ENCODE measurements at places on chromosomes 4 and X.

GRCh38 chr4:3305610-3306371 is 13.0 kb downstream of the RGS12 start:
- DNase-seq: no peak

GRCh38 chr4:158777423-158778155 is 8.8 kb downstream of the FNIP2 start:
- no peak for DNase-seq

- no peak for DNase-seq
These were observed 924.0 kb upstream of the INTU start for GRCh38 chr4:126708716-126709115.

GRCh38 chr4:76830964-76831703 is 66.8 kb downstream of the SOWAHB start:
- DNase-seq: peak; percentile 74

GRCh38 chr4:53863158-53863557 is 201.2 kb downstream of the CHIC2 start:
- DNase-seq: no peak

DNA sequence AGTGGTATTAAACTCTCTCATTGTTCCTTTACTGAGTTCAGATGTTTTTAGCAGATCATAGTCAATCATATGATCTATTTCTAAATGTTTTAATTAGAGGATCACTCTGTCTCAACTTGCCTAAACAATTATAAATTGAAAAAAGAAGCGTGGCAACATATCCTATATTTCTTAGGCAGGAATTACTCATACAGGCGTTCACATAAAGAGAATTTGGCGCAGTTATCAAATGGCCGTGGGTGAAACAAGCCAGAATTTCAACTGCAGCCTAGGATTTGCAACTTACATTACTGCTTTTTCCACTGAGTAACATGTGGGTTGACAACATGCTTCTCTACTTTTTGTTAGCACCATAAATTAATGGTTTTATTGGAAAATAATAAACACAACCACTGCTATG is 141.3 kb downstream of the CPE start:
- DNase-seq: no peak

GRCh38 chrX:40092808-40093435 is 4.8 kb downstream of the BCOR start:
- no peak for DNase-seq

GRCh38 chr4:173525118-173526011 is 4.7 kb downstream of the HAND2 start:
- no peak for DNase-seq

DNA sequence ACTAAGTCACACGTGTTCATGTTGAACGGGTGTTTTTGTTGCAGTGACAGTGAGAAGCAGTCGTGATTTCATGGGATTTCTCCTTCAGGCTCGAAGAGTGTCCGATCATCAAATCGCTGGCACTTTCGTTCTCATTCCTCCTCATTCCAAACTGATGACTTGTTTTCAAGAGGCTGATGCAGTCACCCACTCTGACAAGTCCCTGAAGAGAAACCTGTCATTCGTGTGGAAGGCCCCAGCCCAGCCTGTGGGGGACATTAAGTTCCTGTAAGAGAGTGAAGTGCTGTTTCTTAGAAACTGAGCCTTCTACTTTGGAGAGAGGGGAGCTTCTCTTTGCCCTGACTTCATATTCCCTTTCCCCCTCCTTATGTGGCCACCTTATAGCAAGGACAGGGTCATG is 8.0 kb downstream of the REELD1 start:
- no peak for DNase-seq

GRCh38 chr4:29540439-29541102 is 1179.6 kb upstream of the PCDH7 start:
- DNase-seq: no peak

DNA sequence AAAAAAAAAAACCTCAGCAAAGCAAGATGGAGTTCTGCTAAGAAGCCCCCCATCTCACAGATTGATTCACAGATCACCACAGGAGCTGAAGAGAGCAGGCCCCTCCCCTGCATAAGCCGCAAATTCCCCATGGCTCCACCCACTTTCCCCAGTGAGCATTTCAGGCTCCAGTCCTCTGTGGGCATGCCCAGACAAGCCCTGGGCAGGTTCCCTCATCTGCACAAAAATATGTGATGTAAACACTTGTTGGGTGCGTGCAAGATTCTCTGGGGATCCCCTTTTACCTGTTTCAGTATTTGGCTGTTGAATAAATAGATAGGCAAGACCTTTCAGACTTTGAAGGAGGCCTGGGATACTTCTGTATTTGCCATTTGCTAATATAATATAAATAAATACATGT is 514.3 kb downstream of the PCDH7 start:
- DNase-seq: no peak

GRCh38 chrX:41542135-41542534 is 95.0 kb downstream of the NYX start:
- DNase-seq: no peak

GRCh38 chr4:8073206-8073863 is 85.3 kb downstream of the ABLIM2 start:
- DNase-seq: no peak

- DNase-seq: no peak
These were observed 6.6 kb downstream of the EVC start for GRCh38 chr4:5717449-5718158.

DNA sequence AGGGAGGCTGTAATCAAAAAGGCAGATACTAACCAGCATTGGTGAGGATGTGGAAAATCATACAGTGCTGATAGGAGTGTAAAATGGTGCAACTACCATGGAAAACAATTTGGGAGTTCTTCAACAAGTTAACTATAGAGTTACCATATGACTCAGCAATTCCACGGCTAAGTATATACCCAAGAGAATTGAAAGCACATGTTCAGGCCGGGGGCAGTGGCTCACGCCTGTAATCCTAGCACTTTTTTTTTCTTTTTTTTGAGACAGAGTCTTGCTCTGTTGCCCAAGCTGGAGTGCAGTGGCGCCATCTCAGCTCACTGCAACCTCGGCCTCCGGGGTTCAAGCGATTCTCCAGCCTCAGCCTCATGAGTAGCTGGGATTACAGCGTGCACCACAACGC is 15.0 kb upstream of the CD99L2 start:
- no peak for DNase-seq

- DNase-seq: no peak
These were observed 7.6 kb upstream of the OPHN1 start for GRCh38 chrX:68440940-68441339.

- DNase-seq: no peak
These were observed 44.9 kb downstream of the PCDH7 start for GRCh38 chr4:30765022-30765421.

DNA sequence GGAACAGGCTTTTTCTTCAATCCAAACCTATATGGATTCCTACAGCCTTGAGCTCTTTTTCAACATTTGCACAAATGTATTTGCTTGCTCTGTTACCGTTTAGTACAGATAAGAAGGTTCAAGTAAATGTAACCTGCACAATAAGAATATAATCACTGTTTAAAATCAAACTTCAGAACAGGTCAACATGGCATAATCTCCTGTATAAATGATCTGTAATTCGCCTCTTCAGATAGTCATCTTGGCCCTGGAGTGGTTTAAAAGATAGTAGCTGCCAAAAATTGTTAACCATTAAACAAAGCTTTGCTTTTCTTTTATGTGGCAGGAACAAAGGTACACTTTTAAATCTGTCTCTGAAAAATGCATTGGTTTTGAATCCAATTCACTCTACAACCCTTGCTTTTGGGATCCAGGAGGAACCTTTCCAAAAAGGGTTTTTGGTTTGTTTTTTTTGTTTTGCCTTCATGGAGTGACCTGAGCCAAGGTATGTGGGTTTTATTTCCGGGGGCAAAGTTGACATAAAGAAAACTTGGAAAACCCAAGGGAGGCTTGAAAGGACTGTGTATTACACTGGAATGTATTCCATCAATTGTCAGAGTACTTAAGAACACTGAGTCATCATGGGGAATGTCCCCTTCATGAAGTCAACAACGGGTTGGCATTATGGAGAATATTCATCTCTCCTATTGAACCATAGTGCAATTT is 210.4 kb upstream of the HCCS start:
- DNase-seq: no peak

GRCh38 chrX:154815274-154815818 is 10.1 kb upstream of the MPP1 start:
- no peak for DNase-seq

GRCh38 chrX:80556148-80556547 is 135.9 kb downstream of the TENT5D start:
- DNase-seq: no peak

DNA sequence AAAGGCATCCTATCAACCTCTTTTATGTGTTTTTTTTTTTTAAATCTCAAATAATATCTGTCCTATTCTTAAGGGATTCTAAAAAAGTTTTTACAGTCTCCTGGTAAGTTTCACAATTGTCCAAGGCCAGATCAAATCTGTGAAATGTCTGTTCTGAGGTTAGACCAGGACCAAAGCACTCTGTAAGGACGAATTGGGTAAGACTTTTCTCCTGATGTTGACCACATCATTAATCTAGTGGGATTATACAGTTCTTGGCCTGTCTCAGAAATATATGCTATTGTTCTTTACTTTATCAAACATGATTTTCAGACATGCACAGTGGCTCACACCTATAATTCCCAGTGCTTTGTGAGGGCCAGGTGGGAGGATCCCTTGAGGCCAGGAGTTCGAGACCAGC is 45.8 kb upstream of the TMEM131L start:
- no peak for DNase-seq

DNA sequence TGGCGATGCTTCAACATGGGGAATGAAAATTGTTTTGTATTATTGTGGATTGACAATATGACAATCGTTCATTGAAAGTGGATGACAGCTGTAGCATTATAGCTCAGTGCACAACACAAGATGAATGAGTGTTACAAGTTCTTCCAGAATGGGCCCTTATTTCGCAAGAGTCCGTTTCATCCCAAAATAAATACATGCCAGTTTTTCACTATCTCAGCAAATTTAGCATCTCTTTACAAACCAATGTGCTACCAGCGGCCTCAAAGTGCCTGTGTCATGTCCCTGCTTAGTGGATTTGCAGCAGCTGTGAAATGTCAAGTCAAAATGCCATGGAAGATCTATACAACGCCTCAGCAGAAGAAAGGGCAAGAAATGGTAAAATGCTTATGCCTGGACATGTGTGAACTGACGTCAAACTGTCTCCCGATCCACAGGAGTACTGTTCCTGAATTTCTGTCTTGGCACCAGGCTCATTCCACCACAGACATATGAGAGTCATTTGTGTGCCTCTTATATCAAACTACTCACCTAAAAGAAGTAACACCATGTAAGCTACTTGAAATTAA is 109.6 kb downstream of the MAML3 start:
- DNase-seq: no peak

DNA sequence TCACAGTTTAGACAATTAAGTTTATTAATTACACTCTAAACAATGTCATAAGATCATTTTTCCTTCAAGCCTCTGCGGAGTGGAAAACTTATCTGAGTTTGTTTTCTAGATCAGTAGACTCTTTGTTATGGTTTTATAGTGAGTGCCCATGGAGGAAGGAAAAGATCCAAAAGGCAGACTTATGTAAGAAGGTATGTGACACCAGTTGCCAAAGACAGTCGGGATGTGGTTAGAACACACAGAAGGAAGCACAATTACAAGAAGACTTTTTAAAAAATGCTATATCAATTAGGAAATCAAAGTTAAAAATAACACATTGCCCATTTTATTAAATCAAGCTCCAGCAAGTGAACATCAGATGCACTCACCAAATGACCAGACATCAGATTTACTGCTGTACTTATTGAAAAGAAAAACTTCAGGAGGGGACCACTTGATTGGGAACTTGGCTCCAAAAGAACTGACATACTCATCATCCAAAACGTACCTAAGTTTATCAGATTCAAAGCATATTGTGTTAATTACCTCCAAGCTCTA is 57.1 kb downstream of the NIPAL1 start:
- DNase-seq: no peak

GRCh38 chrX:133513123-133513522 is 97.8 kb upstream of the GPC4 start:
- DNase-seq: no peak

GRCh38 chrX:32448945-32449344 is 762.4 kb downstream of the DMD start:
- no peak for DNase-seq

- peak; percentile 55 for DNase-seq
These were observed 24.5 kb downstream of the RUFY3 start for GRCh38 chr4:70746179-70746839.

GRCh38 chr4:5705647-5706320 is 2.6 kb downstream of the EVC2 start:
- DNase-seq: no peak

GRCh38 chrX:96753230-96753629 is 68.6 kb downstream of the DIAPH2 start:
- DNase-seq: no peak

DNA sequence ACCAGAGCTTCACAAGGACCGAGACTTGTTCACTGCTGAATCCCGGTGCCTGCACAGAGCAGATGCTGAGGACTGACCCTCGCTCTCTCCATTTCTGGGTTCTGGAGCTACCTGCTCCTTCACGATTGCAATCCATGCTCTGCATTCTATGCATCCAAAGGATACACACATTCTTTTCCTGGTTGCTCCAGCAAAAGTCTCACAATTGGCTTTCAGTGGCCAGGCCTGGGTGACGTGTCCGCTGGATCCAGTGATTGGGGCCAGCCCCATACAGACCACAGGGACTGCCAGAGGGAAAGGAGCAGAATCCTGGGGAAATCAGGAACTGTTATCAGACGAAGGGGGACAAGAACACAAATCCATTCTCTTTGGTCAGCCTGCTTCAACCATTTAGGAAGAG is 14.9 kb upstream of the CDKN2AIP start:
- DNase-seq: no peak

- no peak for DNase-seq
These were observed at the start of gene GPR34 for GRCh38 chrX:41688835-41689234. TSS of gene GPR34 (plus strand) at chrX:41688973. CDS start at chrX:41695634, 6,661 bp downstream.

GRCh38 chr4:142474398-142475087 is 371.6 kb downstream of the INPP4B start:
- no peak for DNase-seq

- DNase-seq: no peak
These were observed 3.8 kb downstream of the DOK7 start for GRCh38 chr4:3466691-3467600.

DNA sequence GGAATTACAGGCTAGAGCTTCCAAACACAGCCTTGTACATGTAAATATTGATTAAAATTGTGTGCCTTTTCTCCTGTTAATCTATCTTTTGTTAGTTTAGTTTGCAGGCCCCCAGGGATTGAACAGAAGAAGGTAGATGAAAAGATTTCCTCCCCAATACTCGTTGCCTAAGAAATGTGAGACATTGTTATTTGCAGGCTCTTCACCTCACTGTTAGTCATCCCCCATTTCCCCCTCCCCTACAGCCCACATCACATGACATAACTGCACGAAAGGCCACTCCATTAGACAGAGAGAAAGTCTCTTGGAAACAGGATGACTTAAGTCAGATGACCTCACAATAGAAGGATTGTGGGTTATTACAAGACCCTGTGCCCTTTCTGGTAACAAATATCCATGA is 13.3 kb upstream of the MID1 start:
- DNase-seq: peak; percentile 57

- DNase-seq: peak; percentile 3
These were observed 693 bp downstream of the OCIAD1 start for GRCh38 chr4:48831532-48832030.

- no peak for DNase-seq
These were observed at the start of gene PPEF1 for GRCh38 chrX:18707426-18708049. TSS of gene PPEF1 (plus strand) at chrX:18707645. CDS start at chrX:18707781, 136 bp downstream.

Measured in GM04503 (cell line).